Occipital lobe (tissue), 3 donors: ENCODE measurements at places on chromosomes 4 and X.

GRCh38 chr4:12041828-12042227 lies 613.1 kb upstream of the HS3ST1 start:
- DNase-seq = no peak

DNA sequence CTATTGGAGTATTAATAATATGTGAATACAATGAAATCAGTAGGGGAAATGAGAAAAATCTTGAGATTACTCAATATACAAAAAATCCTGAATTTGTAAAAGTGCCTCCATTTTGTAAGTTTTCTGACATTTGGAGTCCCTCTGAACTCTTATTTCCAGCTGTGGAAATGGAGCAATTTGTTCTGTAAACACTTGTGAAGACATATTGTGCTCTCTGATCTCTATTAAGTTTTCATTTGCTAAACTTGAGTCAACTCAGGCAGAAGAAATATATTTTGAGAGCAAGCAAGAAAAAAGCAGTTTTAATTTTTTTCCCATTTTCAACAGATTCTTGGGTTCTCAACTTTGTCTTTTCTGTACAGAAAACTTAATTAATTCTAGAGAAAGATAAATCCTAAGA lies 51.4 kb upstream of the PCDH18 start:
- DNase-seq = no peak

DNA sequence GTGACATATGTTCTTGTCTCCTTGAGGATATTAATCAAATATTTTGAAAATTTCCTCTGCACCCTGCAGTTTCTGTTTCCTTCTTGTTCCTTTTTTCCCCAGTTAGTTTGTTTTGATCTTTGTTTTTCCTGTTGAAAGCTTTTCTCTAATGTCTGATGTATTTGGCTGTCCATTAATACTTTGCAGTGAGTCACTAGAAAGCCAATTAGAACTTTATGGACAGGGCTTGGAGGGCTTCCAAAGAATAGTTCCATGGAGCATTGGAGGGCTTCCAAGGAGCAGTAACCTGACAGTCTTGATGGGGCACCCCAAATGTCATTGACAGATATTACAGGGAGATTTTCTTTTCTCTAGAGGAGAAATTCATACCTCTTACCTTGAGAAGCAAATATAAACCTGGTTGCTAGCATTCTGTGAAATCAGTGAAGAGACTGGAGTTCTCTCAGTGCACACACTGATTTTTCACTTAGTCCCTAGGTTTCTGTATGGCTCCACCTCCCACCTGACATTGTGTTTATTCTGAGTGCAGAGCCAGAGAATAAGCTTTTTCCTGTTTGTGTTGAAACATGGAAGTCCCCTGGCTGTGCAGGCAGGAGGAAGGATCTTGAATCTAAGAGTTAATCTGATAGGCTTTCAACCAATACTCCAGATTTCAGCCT lies 26.5 kb downstream of the SPARCL1 start:
- DNase-seq = no peak

- DNase-seq = no peak
Measured at GRCh38 chrX:35458142-35458541, 340.0 kb upstream of the MAGEB16 start.

- DNase-seq = no peak
Measured at GRCh38 chr4:174212061-174212460, 71.4 kb downstream of the FBXO8 start.
